ENCODE measurements at places on chromosomes 3 and 15.

- no peak for DNase-seq
Observed at GRCh38 chr15:40217166-40217824, 21.6 kb upstream of the PAK6 start.

- no peak for DNase-seq
Observed at GRCh38 chr3:144032531-144033239, 61.1 kb downstream of the DIPK2A start.

DNA sequence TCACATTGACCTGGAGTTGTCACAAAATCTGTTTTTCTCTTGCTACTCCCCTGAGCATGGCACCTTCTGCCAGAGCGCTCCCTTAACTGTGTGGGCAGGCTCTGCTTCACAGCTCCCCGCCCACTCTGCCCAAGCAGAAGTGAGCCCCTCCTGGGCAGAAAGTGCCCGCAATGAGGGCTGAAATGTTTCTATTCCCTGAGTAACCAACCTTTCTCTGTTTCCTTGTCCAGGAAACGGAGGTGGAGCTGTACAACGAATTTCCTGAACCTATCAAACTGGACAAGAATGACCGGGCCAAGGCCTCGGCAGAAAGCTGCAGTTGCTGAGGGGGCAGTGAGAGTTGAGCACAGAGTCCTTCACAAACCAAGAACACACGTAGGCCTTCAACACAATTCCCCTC, 66.3 kb upstream of the ACAD9 start:
- no peak for DNase-seq

DNA sequence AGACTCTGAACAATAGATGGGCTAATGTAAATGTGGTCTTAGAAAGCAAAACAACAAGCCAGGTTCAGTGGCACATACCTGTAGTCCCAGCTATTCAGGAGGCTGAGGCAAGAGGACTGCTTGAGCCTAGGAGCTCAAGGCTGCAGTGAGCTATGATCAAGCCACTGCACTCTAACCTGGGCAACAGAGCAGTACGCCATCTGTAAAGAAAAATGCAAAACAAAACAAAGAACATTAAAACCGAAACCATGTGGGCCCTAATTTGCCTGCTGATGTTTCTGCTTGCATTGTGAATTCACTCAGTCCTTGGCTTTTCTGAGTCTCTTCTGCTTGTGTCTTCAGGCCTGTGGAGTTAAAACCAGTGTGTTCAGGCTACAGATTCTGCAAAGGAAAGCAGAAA, 56.7 kb downstream of the CCNL1 start:
- DNase-seq: no peak

DNA sequence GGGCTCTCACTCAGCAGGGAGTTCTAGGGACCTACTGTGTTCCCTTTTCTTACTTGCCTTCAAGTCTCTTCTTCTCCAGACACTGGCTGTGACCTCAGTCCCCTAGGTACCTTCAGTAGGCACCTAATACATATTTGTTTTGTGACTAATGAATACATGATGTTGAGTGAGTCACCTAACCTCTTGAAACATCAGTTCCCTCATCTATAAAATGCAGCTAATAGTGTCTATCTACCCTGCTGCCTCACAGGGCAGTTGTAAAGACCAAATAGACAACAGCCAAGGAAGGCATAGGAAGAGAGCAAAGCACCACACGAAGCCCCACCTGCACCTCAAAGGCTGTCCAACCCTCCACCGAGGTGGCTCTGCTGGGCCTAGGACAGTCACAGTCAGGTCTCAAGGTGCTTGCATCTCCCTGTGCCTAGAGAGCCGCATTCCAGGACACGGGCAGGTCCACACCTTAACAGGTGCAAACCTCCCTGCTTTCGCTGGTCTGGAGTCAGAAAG, 29.1 kb downstream of the DAPK2 start:
- DNase-seq: no peak

DNA sequence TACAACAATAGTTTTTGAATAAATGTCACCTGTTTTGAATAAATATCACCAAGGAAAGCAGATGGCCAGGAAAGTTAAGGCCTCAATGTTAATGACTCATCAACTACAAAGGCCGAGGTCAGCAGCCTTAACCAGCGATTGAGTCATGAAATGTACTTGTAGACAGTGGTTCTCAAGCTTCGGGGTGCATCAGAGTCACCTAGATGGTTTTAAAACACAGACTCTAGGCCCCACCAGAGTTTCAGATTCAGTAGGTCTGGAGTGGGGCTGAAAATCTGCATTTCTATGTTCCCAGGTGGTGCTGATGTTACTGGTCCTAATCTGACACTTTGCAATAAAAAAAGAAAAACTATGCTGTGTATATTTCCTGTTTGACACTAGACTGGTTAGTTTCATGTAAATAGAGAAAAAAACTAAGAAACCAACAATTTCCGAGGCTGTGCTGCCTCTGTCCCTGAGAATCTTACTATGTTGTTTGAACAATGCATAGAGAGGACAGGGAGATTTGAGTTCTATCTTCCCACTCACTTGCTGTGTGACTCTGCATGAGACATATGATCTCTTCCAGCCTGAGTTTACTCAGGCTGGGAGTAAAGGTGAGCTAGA, 9.8 kb downstream of the RAB27A start:
- DNase-seq: no peak

GRCh38 chr3:125582707-125583106, 12.6 kb downstream of the OSBPL11 start:
- no peak for DNase-seq

- DNase-seq: no peak
Observed at GRCh38 chr15:45646220-45646619, 11.4 kb downstream of the SQOR start.

DNA sequence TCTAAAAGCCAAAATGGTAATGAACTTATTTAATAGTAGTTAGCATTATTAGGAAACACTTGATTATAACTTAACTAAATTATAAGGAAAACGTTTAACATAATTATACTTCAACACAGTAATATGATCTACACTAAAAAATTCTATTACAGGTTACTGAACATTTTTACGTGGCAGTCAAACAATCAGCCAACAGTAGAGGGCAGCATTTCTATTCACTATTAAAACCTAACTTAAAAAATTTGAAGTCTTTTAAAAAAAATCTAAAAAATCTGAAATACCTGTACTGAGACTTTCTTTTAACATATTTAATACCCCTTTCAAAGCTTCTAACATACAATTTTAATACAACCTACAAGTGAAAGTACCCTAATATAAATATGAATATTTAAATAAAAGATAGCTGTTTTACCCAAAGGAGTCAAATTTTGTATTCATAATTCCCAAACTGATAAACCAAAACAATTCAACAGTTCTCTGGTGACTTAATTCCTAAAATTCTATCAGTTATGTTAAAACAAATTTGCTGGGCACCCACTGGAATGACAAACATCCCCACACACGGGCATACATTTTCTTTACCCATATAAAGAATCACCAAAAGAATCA, 41.5 kb downstream of the DLG1 start:
- DNase-seq: no peak

DNA sequence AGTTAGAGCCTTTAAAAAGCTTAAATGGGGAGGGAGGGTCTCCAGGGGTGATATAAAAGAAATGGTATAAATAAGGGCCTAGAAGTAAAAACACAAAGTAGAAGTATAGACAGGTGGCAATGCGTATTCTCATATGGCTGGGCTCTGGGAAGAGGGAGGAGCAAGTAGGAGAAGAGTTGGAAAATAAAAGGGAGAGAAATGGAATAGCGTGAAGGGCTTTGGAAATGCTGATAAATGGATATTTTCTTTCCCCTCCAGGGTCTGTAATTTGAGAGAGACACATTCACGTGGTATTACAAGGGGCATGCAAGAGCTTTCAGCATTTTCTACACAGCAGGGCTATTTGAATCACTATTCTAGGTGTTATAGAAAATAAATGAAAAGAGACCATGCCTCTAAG, 313.7 kb downstream of the RYR3 start:
- DNase-seq: no peak

- DNase-seq: no peak
Observed at GRCh38 chr15:89101302-89102193, 13.3 kb downstream of the ABHD2 start.

GRCh38 chr3:72041076-72041475, 256.1 kb upstream of the PROK2 start:
- no peak for DNase-seq

DNA sequence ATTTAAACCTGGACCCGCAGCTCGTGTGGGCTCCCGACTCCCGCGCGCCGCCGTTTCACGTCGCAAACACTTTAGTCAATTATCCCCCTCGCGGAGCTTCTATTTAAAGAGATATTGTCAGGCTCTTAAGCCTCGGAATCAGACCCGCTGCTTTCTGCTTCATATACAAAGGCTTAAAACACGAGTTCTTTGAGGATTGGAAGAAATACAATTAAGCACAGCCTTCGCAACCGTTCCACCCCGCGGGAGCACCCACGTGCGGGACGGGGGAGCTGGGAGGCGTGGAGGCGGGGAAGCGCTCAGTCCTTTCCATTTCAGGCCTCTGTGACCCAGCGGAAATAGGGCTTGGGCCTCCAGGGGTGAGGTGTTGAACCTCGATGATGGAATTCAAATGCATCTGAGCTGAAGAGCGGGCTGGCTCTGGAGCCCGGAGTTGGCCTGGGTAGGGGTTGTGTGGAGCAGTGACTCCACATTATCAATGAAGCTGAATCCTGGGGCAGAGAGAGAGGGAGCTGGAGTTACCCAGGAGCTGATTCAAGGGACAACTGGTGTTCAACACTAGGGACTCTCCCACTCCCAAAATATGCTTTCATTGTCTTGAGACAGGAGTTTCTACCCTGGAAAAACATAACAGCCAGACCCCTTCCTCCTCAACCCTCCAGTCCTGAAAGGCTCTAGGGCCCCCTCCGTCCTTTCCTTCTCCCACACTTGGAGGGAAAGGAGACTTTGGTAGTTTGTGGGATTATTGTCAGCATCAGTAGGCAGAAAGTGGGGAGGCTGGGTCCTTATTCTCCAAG, 2.4 kb downstream of the ANKRD63 start:
- DNase-seq: no peak

DNA sequence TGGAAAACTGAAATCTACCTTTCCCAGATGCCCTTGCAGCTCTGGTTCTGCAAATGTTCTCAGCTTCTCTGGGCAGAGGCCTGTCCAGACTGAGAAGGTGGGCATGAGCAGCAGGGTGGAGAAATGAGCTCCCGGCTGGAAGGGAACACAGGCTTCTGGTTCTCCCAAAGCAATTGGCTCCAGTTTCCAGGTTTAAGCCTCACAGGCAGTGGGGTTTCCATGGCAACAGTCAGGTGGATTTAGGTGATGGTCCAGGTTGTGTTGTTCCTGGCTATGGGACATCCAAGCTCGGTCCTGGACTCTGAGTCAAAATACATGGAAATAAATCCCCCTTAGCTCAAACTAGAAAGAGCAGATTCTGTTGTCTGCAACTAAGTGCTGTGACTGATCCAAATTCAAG, 94.6 kb upstream of the IQSEC1 start:
- no peak for DNase-seq

DNA sequence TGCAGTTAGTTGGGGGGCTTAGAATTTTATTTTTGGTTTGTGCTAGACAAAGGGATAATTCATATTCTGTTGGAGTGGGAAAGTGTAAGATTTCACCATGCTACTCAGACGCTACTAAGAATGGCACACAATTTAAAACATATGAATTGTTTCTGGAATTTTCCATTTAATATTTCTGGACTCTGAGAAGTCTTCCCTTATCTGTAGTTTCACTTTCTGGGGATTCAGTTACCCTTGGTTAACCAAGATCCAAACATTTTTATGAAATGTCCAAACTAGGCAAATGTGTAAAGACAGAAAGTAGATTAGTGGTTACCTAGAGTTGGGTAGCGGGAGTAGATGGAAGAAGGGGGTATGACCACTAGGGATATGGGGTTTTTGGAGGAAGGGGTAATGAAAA, 53.1 kb downstream of the TCF12 start:
- no peak for DNase-seq

- DNase-seq: no peak
Observed at GRCh38 chr3:177733936-177734335, 536.7 kb upstream of the TBL1XR1 start.

- DNase-seq: no peak
Observed at GRCh38 chr15:69489073-69489571, 36.5 kb downstream of the RPLP1 start.

DNA sequence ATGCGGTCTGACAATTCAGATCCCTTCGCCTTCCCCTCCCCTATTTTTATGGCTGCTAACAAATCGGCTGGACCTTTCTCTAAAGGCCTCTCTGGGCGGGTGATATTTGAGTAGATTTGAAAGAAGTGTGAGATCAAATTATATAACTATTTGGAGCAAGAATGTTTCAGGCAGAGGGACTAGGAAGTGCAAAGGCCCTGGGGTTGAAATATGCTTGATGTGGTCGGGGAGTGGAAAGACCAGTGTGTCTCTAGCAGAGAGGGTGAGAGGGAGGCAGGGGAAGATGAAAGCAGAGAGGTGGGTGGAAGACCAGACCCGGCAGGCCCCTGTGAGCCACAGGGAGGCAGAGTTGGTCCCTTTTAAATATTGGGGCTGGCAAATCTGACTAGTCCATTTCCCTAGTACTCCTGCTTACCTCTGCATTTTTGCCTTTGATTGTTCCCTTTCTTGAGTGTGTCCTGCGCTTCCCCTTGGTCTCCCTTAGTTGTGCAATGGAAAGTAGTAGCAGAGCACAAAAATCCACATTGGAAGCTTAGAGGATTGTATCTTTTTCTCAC, 32.3 kb downstream of the SLCO3A1 start:
- DNase-seq: no peak

GRCh38 chr15:65115542-65115941, 542 bp upstream of the UBAP1L start:
- no peak for DNase-seq

DNA sequence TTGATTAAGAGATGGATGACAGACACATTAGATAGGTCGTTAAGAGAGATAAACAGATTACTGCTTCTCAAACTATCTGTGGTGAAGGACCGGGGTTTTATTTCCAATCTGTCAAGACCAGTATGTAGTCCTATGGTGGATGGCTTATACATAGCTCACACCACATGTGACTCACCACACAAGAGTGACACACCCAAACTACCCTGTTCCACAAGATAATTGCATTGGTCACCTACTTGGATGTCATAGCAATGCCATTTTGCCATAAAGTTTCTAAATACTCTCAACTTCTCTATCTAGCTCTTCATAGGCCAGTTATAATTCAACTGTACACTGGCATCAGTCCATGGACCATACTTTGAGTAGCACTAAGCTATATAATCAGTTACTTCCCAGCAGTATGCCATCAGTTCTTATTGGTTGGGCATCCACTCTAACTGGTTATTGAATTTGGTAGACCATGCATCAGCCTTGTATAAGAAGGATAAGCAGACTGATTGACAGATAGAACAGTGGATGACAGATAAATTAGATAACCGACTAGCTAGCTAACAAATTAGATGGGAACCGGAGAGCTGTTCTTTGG, 11.6 kb downstream of the WWTR1 start:
- DNase-seq: no peak
